ENCODE measurements at places on chromosomes 1 and 21.

DNA sequence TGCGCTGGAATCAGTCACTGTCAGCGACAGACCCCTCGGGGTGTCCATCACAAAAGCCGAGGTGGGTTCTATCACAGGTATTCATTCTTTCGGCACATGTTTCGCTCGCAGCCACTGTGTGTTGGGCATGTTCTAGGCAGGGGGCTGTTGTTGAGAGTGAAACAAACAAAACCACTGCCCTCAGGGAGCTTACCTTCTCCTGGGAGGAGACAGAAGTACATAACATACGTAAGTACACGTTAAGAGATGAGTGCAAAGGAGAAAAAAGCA lies 6.6 kb downstream of the ATF3 start:
- DNase-seq = no peak

GRCh38 chr1:11623702-11624101 lies 30.5 kb downstream of the FBXO2 start:
- no peak for DNase-seq

DNA sequence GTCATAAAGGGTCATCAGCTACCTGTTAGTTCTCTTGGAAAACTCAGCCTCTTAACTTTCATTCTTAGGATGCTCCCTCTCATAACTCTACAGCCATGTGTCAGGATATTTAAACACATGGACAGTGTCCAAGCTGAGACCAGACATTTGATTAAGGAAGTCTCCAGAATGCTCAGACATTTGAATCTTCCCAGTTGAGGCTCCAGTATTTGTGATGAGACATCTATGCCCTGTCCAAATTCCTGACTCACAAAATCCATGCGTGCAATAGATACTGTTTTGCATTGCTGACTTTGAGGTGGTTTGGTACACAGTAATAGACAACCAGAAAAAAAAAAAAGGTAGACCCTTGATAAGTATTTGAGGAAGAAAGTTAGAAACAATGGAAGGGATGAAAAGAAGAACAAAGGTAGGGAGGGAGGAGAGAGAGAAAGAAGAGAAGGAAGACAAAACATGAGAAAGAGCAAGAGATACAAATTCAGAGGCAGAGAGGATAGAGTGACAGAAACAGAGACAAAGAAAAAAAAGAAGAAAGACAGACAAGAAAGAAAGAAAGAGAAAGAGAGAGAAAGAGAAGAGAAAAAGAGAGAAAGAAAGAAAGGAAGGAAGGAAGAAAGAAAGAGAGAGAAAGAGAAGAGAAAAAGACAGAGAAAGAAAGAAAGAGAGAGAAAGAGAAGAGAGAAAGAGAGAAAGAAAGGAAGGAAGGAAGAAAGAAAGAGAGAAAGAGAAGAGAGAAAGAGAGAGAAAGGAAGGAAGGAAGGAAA lies 275.5 kb upstream of the PRMT6 start:
- no peak for DNase-seq

DNA sequence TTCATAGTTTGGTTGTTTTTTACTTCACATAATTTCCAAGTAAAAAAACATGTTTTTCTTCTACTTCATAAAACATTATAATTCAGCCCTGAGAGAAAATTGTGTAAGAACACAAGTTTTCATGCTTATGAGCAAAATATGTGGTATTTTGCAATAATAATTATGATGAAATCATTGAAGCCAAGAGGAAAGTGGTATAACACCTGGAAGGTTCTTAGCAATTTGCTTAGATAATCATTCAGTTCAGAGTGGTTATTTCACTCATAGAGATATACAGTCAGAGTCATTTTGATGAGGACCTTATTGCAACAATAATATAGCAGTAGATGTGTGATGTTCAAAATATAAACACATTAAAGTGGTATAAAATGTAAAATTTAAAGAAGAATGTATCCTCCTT lies 94.5 kb downstream of the PLPPR4 start:
- DNase-seq = no peak

DNA sequence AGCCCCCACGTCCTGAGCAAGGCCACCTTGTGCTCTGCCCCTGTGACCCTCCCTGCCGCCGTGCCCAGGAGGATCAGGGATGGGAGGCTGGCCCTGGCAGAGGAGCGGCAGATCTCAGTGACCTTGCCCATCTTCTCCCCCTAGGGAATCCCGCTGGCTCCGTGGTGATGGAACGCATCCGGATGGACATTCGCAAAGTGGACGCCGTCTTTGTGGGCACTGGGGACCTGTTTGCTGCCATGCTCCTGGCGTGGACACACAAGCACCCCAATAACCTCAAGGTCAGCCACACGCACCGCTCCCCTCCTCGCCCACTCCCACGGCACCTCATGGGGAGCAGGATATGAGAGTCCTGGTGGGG lies 22.7 kb downstream of the CSTB start:
- no peak for DNase-seq

DNA sequence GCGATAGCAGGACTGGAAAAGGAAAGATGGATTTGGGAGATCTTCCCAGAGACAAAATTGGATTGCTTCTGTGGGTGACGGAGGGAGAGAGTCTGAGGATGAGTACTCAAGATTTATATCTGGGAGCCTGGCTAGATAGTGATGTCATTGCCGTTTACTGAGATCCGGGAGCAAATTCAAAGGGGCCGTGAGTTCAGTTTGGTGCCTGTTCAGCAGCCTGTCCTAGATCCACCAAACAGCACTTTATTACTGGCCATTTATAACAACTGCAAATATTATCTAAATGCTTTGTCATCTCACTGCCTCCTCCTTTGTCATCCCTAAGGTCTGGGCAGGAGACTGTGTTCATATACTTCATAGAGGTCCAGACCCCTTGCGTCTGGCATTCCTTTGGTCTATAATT lies 29.2 kb downstream of the MAPKAPK2 start:
- DNase-seq = no peak

- DNase-seq = no peak
Measured at GRCh38 chr1:155009221-155009711, 6.7 kb downstream of the ZBTB7B start.

DNA sequence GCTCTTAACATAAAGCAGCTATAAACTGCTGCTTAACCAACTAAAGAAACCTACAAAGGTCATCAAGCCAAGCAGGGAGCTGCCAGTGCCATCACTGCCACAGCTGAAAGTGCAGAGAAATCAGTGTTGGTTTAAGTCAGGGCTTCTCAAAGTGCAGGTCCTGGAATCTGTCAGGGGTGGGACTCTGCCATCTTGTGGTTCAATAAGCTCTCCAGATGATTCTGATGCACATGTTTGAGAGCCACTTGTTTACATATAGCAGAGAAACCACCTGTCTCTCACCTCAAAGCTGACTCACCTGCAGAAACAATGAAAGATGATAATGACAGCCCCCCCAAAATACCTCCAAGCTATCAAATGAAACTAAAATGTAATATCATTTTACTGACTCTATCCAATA lies 49.3 kb downstream of the SH3GLB1 start:
- DNase-seq = no peak

DNA sequence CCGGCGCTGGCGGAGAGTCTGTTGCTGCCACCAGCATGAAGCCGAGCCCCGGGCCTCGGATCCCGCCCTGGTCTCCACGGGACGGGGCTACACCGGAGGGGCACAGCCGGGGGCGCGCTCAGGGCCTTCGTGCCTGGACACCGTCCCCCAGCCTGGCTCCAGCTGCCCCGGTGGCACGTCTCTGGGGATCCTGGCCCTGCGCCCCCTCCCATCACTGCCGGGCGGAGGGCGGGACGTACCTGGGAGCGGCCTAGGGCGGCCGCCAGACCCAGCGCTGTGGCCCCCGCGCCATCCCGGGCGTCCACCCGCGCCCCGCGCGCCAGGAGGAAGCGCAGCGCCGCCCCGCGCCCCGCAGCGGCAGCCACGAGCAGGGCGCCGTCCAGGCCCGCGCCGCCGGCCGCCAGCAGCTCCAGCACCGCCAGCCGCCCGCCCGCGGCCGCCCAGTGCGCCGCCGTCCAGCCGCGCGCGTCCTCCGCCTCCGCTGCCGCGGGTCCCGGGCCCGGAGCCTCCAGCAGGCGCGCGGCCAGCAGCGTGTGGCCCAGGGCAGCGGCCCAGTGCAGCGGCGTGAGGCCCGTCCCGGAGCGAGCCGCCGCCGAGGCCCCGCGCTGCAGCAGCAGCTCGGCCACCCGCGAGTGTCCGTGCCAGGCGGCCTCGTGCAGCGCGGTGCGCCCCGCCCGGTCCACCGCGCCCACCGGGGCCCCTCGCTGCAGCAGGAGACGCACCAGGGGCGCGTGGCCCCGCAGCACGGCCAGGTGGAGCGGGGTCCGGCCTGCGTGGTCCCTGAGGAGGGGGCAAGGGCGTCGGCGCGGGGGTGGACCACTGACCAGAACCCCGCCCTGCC lies 1.0 kb downstream of the ANKRD65 start:
- no peak for DNase-seq

DNA sequence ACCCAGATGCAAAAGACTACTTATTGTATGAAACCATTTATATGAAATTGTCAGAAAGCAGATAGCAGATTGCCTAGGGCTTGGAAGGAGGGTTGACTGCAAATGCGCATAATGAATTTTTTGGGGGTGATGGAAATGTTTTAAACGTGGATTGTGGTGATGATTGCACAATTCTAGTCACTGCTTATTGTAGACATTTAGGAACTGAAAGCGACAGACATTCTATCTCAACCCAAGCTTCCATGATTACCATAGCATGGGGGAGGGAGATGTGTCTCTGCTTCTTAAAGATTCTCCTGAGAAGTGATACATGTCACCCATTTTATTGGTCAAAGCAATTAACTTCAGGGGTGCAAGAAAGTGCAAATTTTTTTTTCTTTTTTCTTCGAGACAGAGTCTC lies 2.8 kb upstream of the MTF2 start:
- DNase-seq = no peak

DNA sequence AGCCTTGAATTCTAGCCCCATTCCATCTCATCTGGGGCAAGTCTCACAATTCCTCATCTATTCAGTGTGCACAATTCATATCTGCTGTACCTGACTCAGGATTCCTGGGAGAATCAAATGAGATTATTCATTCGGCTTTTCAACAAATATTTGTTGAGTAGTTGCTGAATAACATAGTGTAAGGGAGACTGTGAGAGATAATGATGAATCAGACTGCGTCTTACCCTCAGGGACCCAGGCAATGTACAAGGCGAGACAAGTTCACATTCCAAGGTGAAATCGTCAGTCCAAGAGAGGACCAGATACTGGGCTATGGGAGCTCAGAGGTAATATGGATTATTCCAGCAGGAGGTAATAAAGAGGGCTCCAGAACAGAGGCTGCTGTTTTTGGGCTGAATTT lies 67.8 kb upstream of the SMYD2 start:
- DNase-seq = no peak

GRCh38 chr1:157173900-157174410 lies 35.8 kb upstream of the ETV3 start:
- no peak for DNase-seq

DNA sequence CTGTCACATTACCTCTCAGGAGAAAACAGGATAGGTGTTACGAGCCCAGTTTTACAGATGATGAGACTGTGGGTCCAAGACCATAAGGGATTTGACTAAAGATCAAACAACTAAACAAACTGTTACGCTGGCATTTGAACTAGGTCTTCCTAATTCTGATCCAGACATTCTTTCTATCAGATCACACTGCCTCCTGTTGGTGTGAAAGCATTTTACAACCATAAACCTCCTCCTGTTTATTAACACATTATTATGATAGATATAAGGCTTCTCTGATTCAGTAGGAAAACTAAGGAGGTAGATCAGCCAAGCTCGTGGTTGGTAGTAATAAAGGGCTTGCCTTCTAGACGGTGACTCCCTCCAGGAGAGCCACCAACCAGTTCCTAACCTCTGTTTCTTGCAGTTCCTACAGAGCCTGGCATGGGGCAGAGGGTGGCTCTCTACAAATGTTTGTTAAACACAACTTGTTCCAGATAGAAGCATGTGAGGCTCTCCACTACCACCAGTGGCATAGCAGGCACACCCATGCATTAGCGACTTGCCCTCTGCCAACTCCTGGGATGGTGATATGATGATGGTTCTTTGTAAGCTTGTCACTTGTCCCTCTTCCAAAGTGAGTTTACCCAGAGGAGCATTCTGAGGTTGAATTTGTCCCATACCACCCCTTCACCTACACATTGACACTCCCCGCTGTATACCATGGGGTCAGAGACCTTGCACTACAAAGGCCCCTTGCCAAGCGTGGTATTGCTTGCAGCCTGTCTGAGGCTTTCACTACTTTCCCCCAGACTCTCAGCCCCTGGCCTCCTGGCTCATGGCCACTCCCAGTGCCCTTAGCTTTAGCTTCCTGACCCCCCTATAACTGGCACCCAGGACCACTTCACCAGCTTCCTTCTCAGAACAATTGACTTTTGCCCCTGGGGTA lies 96.4 kb upstream of the HOOK1 start:
- DNase-seq = no peak

DNA sequence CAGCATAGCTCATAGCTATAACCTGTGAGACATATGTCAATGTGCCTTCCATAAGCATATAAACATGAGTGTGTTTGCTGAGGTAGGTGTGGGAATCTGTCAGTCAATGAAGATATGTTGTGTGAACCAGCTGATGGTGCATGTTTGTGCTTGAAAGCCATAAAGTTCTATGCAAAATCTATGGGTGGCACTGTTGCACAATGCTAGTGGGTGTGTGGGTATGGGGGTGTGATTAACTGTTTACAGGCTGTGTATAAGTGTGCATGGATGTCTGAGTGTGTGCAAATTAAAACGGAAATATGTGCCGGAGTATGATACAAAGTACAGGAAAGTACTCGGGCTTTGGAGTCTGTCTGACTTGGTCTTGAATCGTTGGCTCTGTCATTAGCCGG lies 1.0 kb upstream of the ATP2B4 start:
- no peak for DNase-seq

GRCh38 chr1:2894381-2895041 lies 93.0 kb upstream of the TTC34 start:
- DNase-seq = no peak

- no peak for DNase-seq
Measured at GRCh38 chr1:40841602-40842001, 20.6 kb downstream of the CITED4 start.

DNA sequence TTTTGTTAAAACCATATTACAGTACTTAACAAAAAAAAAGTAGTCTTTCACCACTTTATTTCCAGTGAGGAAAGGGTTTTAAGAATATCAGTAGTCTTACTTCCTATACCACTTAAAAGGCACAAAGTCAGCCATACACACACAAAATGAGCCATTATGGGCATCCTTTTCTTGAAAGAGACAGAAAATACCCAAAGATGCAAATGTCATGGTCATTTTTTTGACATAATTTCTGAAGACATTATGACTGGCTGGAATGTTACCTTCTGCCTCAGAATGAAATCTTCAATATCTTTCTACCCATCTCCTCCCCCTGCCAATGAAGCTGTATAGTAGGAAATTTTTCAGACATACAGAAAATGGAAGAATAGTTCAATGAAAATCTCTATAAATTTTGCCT lies 237.7 kb downstream of the SLC45A1 start:
- DNase-seq = no peak

Measured in fibroblast of skin of left biceps (primary cell).